Kidney (tissue), 22 donors: ENCODE measurements at places on chromosomes 5 and 9. TPM values are rescaled to one million over a fixed set of nuclear protein-coding genes. Genes with fewer than 3 reads are reported as not detected.

The WHRN gene
- 14.8 TPM for total RNA-seq

DNA sequence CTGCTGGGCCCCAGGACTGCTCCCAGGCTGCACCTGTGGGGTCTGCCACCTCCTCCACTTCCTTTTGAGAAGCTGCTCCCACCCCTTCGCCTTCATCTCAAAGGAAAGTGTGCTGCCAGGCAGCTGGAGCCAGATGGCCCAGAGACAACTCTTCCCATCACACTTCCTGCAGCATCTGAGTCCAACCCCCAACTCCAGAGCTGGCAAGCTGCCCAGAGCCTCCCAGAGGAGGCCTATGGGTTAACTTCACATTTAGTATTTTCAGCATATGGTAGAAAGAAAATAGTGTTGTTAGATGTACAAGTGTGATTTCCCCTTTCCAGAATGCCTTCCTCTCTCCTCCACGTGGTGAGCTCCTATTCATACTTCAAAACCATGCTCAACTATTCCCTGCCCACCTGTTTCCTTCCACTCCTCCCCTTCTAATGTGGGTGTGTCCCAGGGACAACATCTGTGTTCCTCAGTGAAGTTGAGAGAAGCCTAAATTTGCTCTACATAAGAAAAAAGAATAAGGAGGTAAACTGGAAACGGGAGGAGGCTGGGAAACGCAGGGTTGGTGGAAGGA is 38.6 kb upstream of the KCNMB1 start:
- no peak overlapping the region for H3K27ac ChIP-seq
- H3K4me3 ChIP-seq = no peak overlapping the region
- peak; percentile 65 for DNase-seq
- H3K27me3 ChIP-seq = no peaks in the 10 kb centered on the region
- H3K4me1 ChIP-seq = no peaks in the 10 kb centered on the region

GRCh38 chr5:111774525-111774924 is 17.5 kb upstream of the NREP start:
- H3K4me3 ChIP-seq = no peak overlapping the region
- H3K27ac ChIP-seq = no peak overlapping the region
- H3K27me3 ChIP-seq = no peaks in the 10 kb centered on the region
- no peaks in the 10 kb centered on the region for H3K36me3 ChIP-seq

DNA sequence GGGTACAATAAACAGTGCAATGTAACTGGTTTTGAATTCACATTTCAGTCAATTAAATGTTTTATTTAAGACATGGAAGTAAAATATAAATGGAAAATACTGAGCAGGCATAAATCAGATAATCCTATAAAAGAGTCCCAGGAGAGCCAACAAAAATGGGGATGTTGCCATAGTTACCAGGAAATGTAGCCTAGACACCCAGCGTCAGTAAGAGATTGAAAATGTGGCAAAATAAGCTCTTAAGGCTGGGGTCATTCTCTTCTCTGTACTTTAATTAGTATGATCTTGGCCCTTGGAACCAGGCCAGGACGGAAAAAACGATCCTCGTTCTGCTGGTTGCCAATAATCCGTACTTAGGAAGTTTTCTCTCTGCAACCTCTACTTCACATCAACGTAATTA is 18.9 kb upstream of the RASEF start:
- H3K4me1 ChIP-seq = no peaks in the 10 kb centered on the region
- no peaks in the 10 kb centered on the region for H3K27me3 ChIP-seq
- DNase-seq = peak; percentile 45
- no peaks in the 10 kb centered on the region for H3K36me3 ChIP-seq

GRCh38 chr9:128049843-128050242 is 17.3 kb downstream of the NAIF1 start:
- H3K4me1 ChIP-seq = no peaks in the 10 kb centered on the region
- no peak for DNase-seq
- no peak overlapping the region for H3K4me3 ChIP-seq
- no peaks in the 10 kb centered on the region for H3K27me3 ChIP-seq
- H3K36me3 ChIP-seq = no peaks in the 10 kb centered on the region
- no peak overlapping the region for H3K27ac ChIP-seq
